ENCODE measurements at places on chromosomes 16 and 17.
A peak's percentile ranks its signal among the peaks of the same experiment; 100 is the strongest.

- DNase-seq: no peak
- H3K27ac ChIP-seq: peak overlapping the region; percentile 12
- H3K36me3 ChIP-seq: no peaks in the 10 kb centered on the region
- peaks cover 44% of the 10 kb centered on the region for H3K4me1 ChIP-seq
These were observed 107.8 kb downstream of the YPEL2 start for GRCh38 chr17:59439262-59439661.

DNA sequence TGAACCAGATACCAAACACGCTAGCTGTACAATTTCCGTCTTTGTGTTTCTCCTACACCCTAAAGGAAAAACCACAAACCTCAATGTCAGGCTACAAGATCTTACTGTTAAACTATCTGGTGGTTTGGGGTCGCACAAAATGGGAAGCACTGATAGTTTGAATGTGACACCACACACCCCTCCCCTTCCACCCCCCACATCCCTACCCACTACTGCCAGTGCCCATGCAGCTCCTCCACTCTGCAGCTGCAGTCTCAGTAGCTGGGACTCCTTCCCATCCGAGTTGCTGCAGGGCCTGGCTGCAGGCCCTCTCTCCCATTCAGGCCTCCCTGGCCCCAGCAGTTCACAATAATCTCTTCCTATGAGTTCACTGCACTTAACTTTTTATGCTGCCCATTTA is 18.4 kb downstream of the TRAP1 start:
- H3K27me3 ChIP-seq: peaks cover 2% of the 10 kb centered on the region
- no peak overlapping the region for H3K4me3 ChIP-seq
- H3K36me3 ChIP-seq: peaks cover 4% of the 10 kb centered on the region
- no peak for DNase-seq
- no peaks in the 10 kb centered on the region for H3K4me1 ChIP-seq
- H3K27ac ChIP-seq: no peak overlapping the region

DNA sequence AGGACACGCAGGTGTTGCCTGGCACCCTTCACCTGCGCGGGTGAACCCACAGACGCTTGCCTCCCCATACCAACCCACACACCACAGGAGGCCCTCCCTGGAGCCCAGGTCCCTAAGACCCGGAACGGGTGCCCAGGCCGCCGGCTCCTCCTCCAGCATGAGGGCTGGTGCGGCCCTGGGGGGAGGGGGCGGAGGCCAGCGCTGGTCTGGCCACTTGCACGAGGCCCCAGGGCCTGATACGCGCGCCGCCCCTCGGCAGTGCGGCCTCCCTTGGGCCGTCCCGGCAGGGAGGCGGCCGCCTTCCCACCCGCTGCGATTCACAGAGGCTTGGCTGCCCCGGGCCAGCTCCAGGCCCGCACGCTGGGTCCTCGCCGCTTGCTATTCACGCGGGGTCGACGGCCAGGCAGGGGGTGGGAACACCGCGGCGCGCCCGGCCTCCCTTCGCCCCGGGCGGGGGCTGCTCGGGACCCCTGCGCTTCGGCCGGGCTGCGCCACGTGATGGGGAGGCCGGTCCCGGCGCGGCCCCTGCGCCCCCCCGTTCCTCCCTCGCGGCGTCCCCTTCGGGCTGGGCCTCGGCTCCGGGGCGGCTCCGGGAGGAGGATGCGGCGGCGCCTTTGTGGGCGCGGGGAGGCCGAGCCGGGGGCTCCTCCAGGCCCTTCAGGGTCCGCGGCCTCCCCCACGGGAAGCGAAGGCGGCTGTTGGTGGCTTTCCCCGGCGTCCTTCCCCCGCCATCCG is 685 bp downstream of the FASN start:
- DNase-seq: peak; percentile 62
- H3K4me1 ChIP-seq: no peaks in the 10 kb centered on the region
- no peak overlapping the region for H3K27ac ChIP-seq
- H3K27me3 ChIP-seq: peaks cover 7% of the 10 kb centered on the region
- peak overlapping the region; percentile 37 for H3K4me3 ChIP-seq
- H3K36me3 ChIP-seq: peaks cover 3% of the 10 kb centered on the region

GRCh38 chr16:80161799-80162739 is 378.7 kb upstream of the DYNLRB2 start:
- no peaks in the 10 kb centered on the region for H3K36me3 ChIP-seq
- no peaks in the 10 kb centered on the region for H3K27me3 ChIP-seq
- no peaks in the 10 kb centered on the region for H3K4me1 ChIP-seq
- DNase-seq: no peak
- no peak overlapping the region for H3K4me3 ChIP-seq

DNA sequence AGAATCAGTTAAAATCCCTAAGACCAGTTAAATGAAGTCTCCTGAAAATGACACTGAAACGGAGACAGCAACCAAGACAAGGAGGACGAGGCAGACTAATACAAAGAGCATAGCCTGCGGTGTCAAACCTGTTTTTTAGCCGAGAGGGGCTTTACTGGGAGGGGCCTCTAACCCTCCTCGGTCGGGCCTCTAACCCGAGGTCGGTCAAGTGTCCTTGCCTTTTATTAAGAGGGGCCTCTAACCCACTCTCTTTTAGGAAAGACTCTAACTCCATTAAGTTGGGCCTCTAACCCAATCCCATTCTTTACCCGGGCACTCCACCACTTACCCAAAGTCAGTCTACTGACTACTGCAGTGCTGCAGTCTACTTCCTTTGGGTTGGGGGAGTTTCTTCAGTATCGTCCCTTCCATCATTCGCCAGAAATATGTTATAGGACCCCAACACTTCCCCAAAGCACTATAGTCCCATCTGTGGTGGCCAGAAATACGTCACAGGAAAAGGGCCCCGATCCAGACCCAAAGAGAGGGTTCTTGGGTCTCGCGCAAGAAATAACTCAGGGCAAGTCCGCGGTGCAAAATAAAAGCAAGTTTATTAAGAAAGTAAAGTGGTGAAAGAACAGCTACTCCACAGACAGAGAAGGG is 39.2 kb upstream of the ARL4D start:
- no peak overlapping the region for H3K4me3 ChIP-seq
- no peaks in the 10 kb centered on the region for H3K36me3 ChIP-seq
- H3K4me1 ChIP-seq: no peaks in the 10 kb centered on the region
- H3K27ac ChIP-seq: no peak overlapping the region

GRCh38 chr17:10198509-10199249 is at the start of gene GAS7:
TSS of gene GAS7 (minus strand) at chr17:10198606.
- H3K4me1 ChIP-seq: peaks cover 2% of the 10 kb centered on the region
- H3K36me3 ChIP-seq: peaks cover 13% of the 10 kb centered on the region
- peaks cover 13% of the 10 kb centered on the region for H3K27me3 ChIP-seq
- H3K4me3 ChIP-seq: peak within 1 kb of the TSS; percentile 82
- H3K27ac ChIP-seq: peak within 1 kb of the TSS; percentile 13

- peak overlapping the region; percentile 95 for H3K27ac ChIP-seq
- no peak for DNase-seq
- no peaks in the 10 kb centered on the region for H3K27me3 ChIP-seq
- H3K36me3 ChIP-seq: peaks cover 5% of the 10 kb centered on the region
These were observed 1.1 kb downstream of the SLFN13 start for GRCh38 chr17:35447499-35447898.

DNA sequence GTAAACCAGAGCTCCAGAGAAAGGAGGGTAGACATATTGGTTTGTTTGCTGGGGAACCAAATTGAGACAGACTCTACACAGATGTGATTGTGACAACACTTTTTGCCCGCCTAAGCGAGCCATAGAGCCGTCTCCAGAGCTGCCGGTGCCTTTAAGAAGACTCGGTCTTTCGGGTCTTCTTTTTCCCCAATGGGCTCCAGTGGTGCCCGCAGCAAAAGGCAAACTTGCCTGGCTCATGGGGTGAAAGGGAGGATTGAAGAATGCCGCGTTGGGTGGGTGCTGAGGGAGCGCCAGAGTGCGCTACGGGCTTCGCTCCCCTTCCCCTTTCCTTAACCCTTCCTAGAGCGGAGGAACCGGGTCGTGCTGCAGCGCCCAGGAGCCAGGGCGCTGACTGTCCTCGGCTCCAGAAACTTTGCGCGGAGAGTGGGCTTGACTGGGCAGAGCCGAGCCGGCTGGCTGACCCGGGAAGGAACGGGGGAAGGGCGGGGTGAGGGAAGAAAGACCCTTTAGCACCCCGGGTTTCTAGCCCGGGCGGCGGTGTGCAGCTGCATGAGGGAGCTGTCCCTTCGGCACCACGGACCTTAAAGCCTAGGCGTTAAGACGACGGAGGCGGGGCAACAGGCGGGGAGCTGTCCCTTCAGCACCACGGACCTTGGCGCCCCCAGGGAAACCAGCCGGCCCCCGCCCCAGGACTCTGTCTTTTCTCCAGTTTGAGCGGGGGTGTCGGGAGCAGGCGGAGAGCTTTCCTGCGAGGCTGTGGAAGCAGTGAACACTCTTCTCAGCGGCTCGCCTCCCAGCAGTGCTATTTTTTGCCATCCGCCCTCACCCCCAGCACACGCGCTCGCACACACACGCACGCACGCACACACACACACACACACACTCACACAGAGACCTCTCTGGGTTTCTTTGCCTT is at the start of gene CACNG3:
Gene CACNG3 (plus strand): TSS at position 880 of the 916 bp plus-strand sequence. CDS start 420 bp downstream, outside the sequence.
- no peaks in the 10 kb centered on the region for H3K36me3 ChIP-seq
- no peak within 1 kb of the TSS for H3K27ac ChIP-seq
- peak within 1 kb of the TSS; percentile 45 for H3K4me3 ChIP-seq
- peak; percentile 83 for DNase-seq
- peaks cover 12% of the 10 kb centered on the region for H3K4me1 ChIP-seq

GRCh38 chr17:80640366-80641084 is 95.9 kb downstream of the RPTOR start:
- H3K4me1 ChIP-seq: peaks cover 1% of the 10 kb centered on the region
- H3K36me3 ChIP-seq: peaks cover 6% of the 10 kb centered on the region
- no peak overlapping the region for H3K27ac ChIP-seq

DNA sequence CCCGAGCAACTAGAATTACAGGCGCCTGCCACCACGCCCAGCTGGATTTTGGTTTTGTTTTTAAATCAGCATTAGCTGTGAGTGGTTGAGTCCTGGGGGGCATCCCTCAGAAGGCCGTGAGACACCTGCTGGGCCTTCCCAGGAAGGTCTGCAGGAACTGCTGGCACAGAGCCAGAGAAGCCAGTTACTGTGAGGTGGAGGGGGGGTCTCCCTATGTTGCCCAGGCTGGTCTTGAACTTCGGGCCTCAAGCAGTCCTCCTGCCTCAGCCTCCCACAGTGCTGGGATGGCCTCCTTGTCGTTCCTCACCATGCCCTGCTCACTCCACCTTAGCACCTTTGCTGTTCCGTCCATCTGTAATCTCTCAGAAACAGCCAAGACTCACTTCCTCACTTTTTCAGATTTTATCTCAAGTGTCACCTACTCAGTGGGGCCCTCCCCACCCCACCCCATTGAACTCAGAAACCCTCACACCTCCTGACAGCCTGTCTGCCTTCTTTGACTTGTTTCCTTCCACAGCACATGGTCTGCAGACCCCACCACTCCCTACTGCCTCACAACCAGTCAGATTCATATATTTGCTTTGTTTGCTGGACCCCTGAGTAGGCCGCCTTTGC is 62.3 kb downstream of the WSB1 start:
- no peak overlapping the region for H3K4me3 ChIP-seq
- H3K36me3 ChIP-seq: peaks cover 4% of the 10 kb centered on the region
- H3K4me1 ChIP-seq: peaks cover 20% of the 10 kb centered on the region
- no peak overlapping the region for H3K27ac ChIP-seq
- no peak for DNase-seq

GRCh38 chr16:50282010-50282538 is 15.7 kb downstream of the ADCY7 start:
- peaks cover 4% of the 10 kb centered on the region for H3K36me3 ChIP-seq
- H3K4me3 ChIP-seq: no peak overlapping the region

- peaks cover 31% of the 10 kb centered on the region for H3K27me3 ChIP-seq
- H3K36me3 ChIP-seq: peaks cover 5% of the 10 kb centered on the region
- peaks cover 66% of the 10 kb centered on the region for H3K4me1 ChIP-seq
These were observed 297.0 kb downstream of the SEC14L1 start for GRCh38 chr17:77437747-77438146.

- H3K4me3 ChIP-seq: no peak overlapping the region
- no peaks in the 10 kb centered on the region for H3K4me1 ChIP-seq
- H3K27me3 ChIP-seq: peaks cover 10% of the 10 kb centered on the region
These were observed 13.7 kb downstream of the FOXF1 start for GRCh38 chr16:86524029-86524428.

- peaks cover 20% of the 10 kb centered on the region for H3K4me1 ChIP-seq
- peak overlapping the region; percentile 79 for H3K4me3 ChIP-seq
- DNase-seq: no peak
- no peaks in the 10 kb centered on the region for H3K36me3 ChIP-seq
These were observed 1.5 kb downstream of the ESRP2 start for GRCh38 chr16:68234188-68235107.

DNA sequence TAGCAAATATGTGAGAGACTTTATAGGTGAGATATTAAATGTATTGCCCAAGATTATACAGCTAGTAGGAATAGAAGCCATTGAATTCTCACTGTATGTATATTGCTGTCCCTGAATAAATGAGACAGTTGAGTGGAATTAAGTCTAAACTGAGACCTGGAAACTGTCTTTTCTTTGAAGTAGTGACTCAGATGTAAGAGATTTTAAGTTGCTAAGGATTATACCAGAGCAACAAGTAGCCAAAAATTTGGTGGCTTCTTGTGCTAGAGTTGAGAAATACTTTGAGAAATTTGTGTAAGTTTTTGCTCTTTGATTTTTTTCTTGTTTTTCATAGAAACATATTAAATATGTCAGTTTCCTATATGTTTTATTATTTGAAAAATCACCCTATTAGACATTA is 58.7 kb downstream of the TANC2 start:
- peaks cover 4% of the 10 kb centered on the region for H3K4me1 ChIP-seq
- DNase-seq: no peak
- H3K27ac ChIP-seq: no peak overlapping the region

GRCh38 chr16:20873331-20873730 is 26.8 kb downstream of the DCUN1D3 start:
- DNase-seq: no peak
- no peak overlapping the region for H3K4me3 ChIP-seq
- H3K27ac ChIP-seq: no peak overlapping the region
- peaks cover 3% of the 10 kb centered on the region for H3K27me3 ChIP-seq

Data from endothelial cell (in vitro differentiated cells).